ENCODE measurements at places on chromosomes 3 and 15.

- DNase-seq = no peak
Measured at GRCh38 chr3:20344400-20344959, 158.5 kb upstream of the SGO1 start.

DNA sequence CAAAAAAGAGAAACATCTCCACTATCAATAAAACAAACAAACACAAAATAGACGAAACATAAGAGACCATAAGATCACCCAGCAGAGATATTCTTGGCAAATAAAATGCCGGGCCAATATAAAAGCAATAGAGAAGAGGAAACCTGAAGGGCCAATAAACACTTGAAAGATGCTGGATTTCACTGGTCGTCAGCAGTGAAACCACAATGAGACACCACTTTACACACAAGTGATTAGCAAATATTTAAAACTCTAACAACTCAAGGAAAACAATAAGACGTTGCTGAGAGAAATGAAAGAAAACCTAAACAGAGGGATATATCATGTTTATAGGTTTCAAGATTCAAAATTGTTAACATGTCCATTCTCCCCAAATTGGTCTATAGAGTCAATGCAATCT is 148.5 kb downstream of the WDR76 start:
- DNase-seq = no peak

- DNase-seq = no peak
Measured at GRCh38 chr3:153901991-153902390, 219.2 kb upstream of the ARHGEF26 start.

DNA sequence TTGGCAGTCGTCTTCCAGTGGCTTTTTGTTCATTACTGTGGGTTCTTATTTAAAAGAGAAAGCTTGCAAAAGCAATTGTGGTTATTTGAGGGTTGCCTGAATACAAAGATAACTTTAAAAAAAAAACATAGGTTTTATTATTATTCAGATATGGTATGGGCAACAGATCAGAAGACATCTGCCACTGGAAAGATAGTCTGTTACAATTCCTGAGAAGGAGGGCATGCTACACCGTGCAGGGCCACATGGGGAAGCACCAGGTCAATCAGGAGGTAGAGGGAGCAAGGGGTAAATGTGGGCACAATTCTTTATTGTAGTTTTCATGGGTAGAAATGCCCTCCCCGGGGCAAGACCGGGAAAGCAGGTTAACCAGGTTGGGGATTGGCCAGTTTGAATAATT is 46.5 kb downstream of the BBS4 start:
- DNase-seq = no peak

- DNase-seq = no peak
Measured at GRCh38 chr3:194485468-194485880, 1.3 kb downstream of the ATP13A3 start.

GRCh38 chr15:77500989-77501388 is 80.3 kb downstream of the HMG20A start:
- DNase-seq = no peak

DNA sequence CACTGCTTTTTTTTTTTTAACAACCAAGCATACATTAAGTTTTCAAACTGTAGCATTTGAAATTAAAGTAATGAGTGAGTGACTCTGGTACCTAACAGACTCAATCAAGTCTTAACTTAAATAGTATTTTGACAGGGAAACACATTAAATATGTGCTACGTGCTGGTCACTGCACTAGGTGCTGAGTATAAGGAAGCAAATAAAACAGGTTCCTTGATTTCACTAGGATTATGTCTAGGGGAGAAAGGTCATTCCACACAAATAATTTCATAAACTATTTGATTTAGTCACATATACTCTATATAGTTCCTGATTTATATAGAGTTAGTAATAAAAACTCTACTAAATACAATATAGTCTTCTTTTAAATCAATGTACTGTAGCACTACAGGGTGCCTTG is 89.4 kb downstream of the SUCLG2 start:
- DNase-seq = no peak

- DNase-seq = no peak
Measured at GRCh38 chr3:84963137-84963536, 4.3 kb downstream of the CADM2 start.

GRCh38 chr15:75425966-75426500 is 25.5 kb downstream of the SIN3A start:
- no peak for DNase-seq

- DNase-seq = no peak
Measured at GRCh38 chr3:55286693-55287092, 200.4 kb downstream of the WNT5A start.

DNA sequence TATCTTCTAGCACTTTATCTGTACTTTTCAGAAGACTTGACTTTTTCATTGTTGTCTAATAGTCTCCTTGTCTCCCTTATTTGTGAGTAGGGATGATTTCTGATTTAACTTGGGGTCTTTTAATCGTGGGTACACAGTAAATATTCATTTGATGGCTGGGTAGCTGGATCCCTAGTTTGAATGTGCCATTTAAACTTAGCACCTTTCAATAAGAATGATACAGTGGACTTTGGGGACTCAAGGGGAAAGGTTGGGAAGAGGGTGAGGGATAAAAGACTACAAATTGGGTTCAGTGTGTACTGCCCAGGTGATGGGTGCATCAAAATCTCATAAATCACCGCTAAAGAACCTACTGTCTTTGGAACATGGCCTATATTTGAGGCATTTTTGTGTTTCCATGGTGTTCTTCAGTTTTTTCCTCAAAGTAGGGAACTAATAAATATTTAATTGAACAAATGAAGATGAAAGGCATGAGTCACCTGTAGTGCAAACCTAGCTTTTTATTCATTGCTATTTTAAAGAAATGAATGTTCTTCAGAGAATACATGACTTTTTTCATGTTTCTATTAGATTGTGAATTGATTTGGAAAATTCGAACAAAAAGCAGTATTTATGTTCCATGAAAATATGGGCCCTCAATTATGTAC is 12.1 kb downstream of the FNDC3B start:
- DNase-seq = no peak

Measured in activated CD8-positive, alpha-beta memory T cell treated with anti-CD3 and anti-CD28 coated beads, Interleukin-2, amount 50 U/mL, for 4 hours (primary cell).